Osteocyte (in vitro differentiated cells): ENCODE measurements at places on chromosomes 5 and 9. TPM values are rescaled to one million over a fixed set of nuclear protein-coding genes. Genes with fewer than 3 reads are reported as not detected.
A peak's percentile ranks its signal among the peaks of the same experiment; 100 is the strongest.

DNA sequence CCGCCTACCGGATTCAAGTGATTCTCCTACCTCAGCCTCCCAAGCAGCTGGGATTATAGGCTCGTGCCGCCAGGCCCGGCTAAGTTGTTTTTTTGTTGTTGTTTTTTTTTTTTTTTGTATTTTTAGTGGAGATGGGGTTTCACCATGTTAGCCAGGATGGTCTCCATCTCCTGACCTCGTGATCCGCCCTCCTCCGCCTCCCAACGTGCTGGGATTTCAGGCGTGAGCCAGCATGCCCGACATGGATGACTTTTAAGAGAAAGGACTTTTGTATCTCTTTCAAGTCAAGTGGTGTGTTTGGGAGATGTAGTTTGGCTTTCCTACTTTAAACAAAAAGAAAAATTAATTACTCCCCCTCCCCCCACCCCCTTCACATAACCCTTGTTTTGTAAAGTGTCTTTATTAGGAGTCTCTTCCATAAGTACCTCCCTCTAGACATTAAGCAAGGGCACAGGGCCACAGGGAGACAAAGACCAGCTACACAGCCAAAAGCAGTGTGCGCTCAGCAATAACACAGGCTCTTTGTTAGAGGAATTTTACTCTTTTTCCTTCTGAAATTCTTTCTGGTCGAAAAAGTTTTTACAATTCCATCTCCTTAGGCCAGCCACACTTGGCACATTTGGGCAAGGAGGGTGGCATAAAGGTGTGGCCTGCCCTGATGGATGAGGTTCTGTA is 31.2 kb downstream of the JAKMIP2 start:
- DNase-seq: no peak
- peaks cover 11% of the 10 kb centered on the region for H3K4me1 ChIP-seq
- no peaks in the 10 kb centered on the region for H3K36me3 ChIP-seq

GFRA3 gene
- 0.18 TPM in 1 of 2 replicates, not detected in the other for total RNA-seq

HACD4 gene
- 2.4 TPM in 2 replicates for total RNA-seq

GRCh38 chr5:96817506-96817905 is 9.8 kb upstream of the ERAP1 start:
- no peak for DNase-seq
- H3K27me3 ChIP-seq: no peaks in the 10 kb centered on the region
- H3K27ac ChIP-seq: no peak overlapping the region
- H3K4me3 ChIP-seq: no peak overlapping the region

DNA sequence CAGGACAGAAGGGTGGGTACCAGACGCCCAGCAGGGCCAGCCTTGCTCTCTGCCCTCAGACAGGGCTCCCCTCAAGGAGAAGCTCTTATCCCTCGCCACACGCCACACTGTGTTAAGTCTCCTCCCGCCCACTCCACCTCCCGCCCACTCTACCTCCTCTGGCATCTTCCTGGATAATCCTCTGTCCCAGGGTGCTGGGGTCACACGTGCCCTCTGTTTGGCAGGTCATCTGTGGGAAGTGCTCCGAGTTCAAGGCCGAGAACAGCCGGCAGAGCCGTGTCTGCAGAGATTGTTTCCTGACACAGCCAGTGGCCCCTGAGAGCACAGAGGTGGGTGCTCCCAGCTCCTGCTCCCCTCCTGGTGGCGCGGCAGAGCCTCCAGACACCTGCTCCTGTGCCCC is 26.0 kb upstream of the SUSD3 start:
- no peak overlapping the region for H3K27ac ChIP-seq
- peaks cover 12% of the 10 kb centered on the region for H3K27me3 ChIP-seq
- H3K4me3 ChIP-seq: no peak overlapping the region
- no peak for DNase-seq
- H3K4me1 ChIP-seq: no peaks in the 10 kb centered on the region

- no peaks in the 10 kb centered on the region for H3K36me3 ChIP-seq
- H3K4me3 ChIP-seq: no peak overlapping the region
- no peak overlapping the region for H3K27ac ChIP-seq
- DNase-seq: no peak
- H3K27me3 ChIP-seq: peaks cover 29% of the 10 kb centered on the region
- H3K4me1 ChIP-seq: no peaks in the 10 kb centered on the region
Observed at GRCh38 chr9:93193388-93194220, 9.7 kb downstream of the WNK2 start.

PFN3 gene
- total RNA-seq: not detected in 2 replicates

- peak; percentile 87 for DNase-seq
- H3K4me3 ChIP-seq: peak overlapping the region; percentile 22
- H3K27ac ChIP-seq: peak overlapping the region; percentile 80
- peaks cover 61% of the 10 kb centered on the region for H3K4me1 ChIP-seq
- no peaks in the 10 kb centered on the region for H3K36me3 ChIP-seq
- no peaks in the 10 kb centered on the region for H3K27me3 ChIP-seq
Observed at GRCh38 chr5:10331341-10331796, 22.1 kb upstream of the MARCHF6 start.

- H3K4me3 ChIP-seq: no peak overlapping the region
- no peak for DNase-seq
- no peak overlapping the region for H3K27ac ChIP-seq
- H3K4me1 ChIP-seq: no peaks in the 10 kb centered on the region
Observed at GRCh38 chr9:132384376-132384775, 22.3 kb downstream of the TTF1 start.

IRX2 gene
- total RNA-seq: 17.1 and 17.5 TPM in 2 replicates

PCDHB13 gene
- 2.2 and 2.4 TPM in 2 replicates for total RNA-seq

DNA sequence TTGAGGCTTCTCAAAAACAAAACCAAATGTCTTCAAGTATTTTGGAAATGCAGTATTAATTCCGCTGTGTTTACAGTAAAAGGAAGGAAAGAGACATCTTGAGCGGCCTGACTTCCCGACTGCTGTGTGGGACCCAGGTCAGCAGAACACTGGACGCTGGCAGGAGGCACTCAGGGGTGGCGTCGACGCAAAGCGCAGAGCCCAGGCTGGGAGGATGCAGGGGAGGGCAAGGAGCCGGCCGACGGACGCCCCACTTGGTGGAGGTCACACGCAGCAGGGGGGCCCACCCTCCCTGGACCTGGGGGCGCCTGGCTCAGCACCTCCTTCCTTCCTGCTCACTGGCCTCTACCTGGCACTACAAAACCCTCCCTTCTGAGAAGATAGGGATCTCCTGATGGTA is 19.7 kb downstream of the SLC12A7 start:
- no peak overlapping the region for H3K27ac ChIP-seq
- H3K4me1 ChIP-seq: no peaks in the 10 kb centered on the region
- no peaks in the 10 kb centered on the region for H3K27me3 ChIP-seq
- H3K4me3 ChIP-seq: no peak overlapping the region
- H3K36me3 ChIP-seq: no peaks in the 10 kb centered on the region

FOXD4L5 gene
- 0.16 and 0.35 TPM in 2 replicates for total RNA-seq

GRCh38 chr5:98679963-98680362 is 93.5 kb upstream of the RGMB start:
- H3K36me3 ChIP-seq: peaks cover 3% of the 10 kb centered on the region
- no peak overlapping the region for H3K4me3 ChIP-seq
- no peaks in the 10 kb centered on the region for H3K27me3 ChIP-seq
- no peak for DNase-seq
- H3K4me1 ChIP-seq: peaks cover 14% of the 10 kb centered on the region

ZNF474 gene
- not detected in 2 replicates for total RNA-seq

GRCh38 chr5:53974021-53974420 is 336.4 kb downstream of the ARL15 start:
- H3K27ac ChIP-seq: no peak overlapping the region
- H3K4me1 ChIP-seq: peaks cover 4% of the 10 kb centered on the region
- no peaks in the 10 kb centered on the region for H3K27me3 ChIP-seq

ANKRD31 gene
- total RNA-seq: 0.13 and 0.18 TPM in 2 replicates

NOL8 gene
- 36.8 and 37.2 TPM in 2 replicates for total RNA-seq

MAML1 gene
- total RNA-seq: 33.1 and 34.1 TPM in 2 replicates

ADAMTS19 gene
- total RNA-seq: 0.08 TPM in 1 of 2 replicates, not detected in the other

- H3K27me3 ChIP-seq: no peaks in the 10 kb centered on the region
- H3K4me1 ChIP-seq: no peaks in the 10 kb centered on the region
- H3K36me3 ChIP-seq: peaks cover 31% of the 10 kb centered on the region
- H3K4me3 ChIP-seq: no peak overlapping the region
- no peak for DNase-seq
Observed at GRCh38 chr9:89362647-89363310, 44.5 kb downstream of the SECISBP2 start.

DNA sequence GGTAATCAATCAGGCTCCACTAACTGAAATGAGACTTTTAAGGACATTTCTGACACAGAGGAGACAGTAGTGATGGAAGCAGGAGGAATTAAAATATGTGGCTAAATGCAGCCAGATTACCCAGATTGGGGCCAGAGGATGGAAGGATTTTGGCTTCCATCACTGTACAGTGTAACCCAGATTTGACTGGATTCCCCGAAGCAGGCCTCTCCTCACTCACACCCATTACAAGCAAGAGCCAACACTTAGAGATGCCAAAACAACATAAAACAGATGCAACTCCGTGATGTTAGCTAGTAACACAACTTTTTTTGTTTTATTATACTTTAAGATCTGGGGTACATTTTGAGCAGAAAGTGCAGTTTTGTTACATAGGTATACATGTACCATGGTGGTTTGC is 17.6 kb downstream of the TEK start:
- H3K27ac ChIP-seq: no peak overlapping the region
- DNase-seq: no peak
- peaks cover 30% of the 10 kb centered on the region for H3K4me1 ChIP-seq
- no peak overlapping the region for H3K4me3 ChIP-seq
- peaks cover 2% of the 10 kb centered on the region for H3K36me3 ChIP-seq

MEGF10 gene
- 39.8 and 41.0 TPM in 2 replicates for total RNA-seq

NUDT12 gene
- 8.5 and 9.3 TPM in 2 replicates for total RNA-seq

LRRC70 gene
- 0.73 and 1.6 TPM in 2 replicates for total RNA-seq

DNA sequence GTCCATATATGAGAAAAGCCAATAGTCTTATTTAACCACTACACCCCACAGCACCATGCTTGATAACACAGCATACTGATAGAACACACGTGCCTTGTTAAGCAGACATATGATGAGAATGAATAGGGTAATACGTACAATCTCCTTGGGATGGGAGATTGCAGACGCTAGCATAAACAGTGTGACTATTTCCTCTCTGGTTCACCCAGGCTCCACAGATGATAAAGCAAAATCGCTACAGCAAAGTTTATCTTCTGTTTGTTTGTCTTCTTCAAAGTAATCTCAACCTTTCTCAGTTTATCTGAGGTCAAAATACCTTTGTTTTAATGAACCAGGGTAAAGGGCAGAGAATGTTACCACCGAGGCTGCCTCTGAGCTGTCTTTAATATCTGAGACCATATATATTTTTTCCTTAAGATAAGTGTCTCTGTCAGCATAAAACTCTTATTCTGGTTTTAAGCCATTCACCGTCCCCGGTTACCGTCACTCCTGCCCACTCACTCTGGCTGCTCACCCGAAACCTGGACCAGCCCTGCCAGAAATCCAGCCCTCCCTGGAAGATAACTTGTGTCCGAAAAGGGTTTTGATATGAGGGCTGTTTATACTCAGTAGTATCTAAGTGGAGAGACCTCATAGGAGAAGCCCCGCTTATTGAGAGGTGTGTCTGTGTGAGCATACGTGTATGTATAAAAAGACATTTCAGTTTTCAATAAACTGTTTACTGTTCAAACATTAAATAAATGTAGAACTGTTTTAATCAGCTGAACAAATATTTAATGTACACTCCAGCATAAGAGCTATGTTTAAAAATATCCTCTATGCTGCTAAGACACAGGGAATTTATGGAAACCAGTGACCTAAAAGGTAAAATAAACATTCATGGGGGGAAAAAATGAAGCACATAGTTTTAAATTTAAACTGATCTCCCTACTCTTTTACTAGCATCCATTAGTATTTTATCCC is 465.4 kb downstream of the RASEF start:
- no peaks in the 10 kb centered on the region for H3K27me3 ChIP-seq

- H3K36me3 ChIP-seq: peaks cover 25% of the 10 kb centered on the region
- no peaks in the 10 kb centered on the region for H3K4me1 ChIP-seq
- H3K27me3 ChIP-seq: no peaks in the 10 kb centered on the region
- no peak overlapping the region for H3K27ac ChIP-seq
- DNase-seq: no peak
Observed at GRCh38 chr9:22227986-22228385, 218.6 kb upstream of the DMRTA1 start.

DNA sequence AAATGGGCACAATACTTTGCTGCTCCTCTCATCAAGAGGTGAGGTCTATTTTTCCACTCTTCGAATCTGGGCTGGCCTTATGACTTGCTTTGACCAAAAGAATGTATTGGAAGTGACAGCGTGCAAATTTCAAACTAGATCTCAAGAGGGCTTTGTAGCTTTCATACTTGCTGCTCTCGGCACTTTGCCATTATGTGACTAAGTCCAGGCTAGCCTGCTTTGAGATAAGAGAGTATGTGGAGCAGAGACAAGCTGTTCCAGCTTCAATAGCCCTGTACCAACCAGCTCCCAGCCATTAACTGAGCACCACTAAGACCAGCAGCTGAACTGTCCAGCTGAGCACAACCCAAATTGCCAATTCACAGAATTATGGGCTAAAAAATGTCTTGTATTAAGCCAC is 124.6 kb downstream of the ACER2 start:
- H3K36me3 ChIP-seq: no peaks in the 10 kb centered on the region
- H3K4me3 ChIP-seq: no peak overlapping the region
- H3K27ac ChIP-seq: no peak overlapping the region
- no peaks in the 10 kb centered on the region for H3K27me3 ChIP-seq
- DNase-seq: no peak

DNA sequence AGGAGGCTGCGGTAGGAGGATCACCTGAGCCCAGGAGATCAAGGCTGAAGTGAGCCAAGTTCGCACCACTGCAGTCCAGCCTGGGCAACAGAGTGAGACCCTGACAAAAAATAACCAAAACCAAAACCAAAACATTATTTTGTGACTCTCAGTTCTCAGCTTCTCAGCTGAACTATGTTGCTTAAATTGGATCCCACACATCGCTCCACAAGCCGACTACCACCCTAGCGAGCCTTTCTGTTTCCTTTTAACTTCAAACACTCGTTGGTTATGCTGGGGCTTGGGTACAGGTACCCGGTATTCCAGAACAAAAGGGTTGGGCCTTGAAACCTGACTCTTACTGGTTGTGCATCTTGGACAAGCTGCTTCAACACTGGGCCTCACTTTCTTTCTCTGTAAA is 3.8 kb upstream of the PTGS1 start:
- DNase-seq: no peak
- peaks cover 10% of the 10 kb centered on the region for H3K4me1 ChIP-seq
- no peaks in the 10 kb centered on the region for H3K36me3 ChIP-seq
- no peak overlapping the region for H3K27ac ChIP-seq
- H3K27me3 ChIP-seq: peaks cover 4% of the 10 kb centered on the region
- no peak overlapping the region for H3K4me3 ChIP-seq

- peak overlapping the region; percentile 94 for H3K4me3 ChIP-seq
- peak overlapping the region; percentile 89 for H3K27ac ChIP-seq
- no peaks in the 10 kb centered on the region for H3K27me3 ChIP-seq
- H3K36me3 ChIP-seq: peaks cover 5% of the 10 kb centered on the region
Observed at GRCh38 chr5:219460-219863, 1.3 kb downstream of the SDHA start.

DNA sequence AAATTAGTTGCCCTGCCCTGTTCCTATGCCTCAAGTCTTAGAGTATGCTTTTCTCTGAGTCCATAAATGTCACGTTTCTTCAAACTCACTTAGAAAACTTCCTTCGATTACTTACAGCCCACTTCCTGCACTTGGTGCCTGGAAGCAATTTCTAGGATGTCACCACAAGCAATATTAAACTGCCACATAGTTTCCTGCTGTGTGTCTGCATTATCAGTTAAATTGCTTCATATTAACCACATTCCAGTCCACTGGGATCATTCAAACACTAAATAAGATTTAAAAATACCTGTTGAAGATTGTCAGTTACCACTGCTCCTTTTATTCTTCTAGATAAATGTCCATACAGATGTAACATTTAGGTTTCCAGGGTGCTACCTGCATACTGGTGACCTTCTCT is 4.1 kb downstream of the DENND1A start:
- no peak overlapping the region for H3K27ac ChIP-seq
- no peaks in the 10 kb centered on the region for H3K27me3 ChIP-seq
- H3K4me3 ChIP-seq: no peak overlapping the region
- no peak for DNase-seq
- H3K4me1 ChIP-seq: peaks cover 54% of the 10 kb centered on the region
- H3K36me3 ChIP-seq: no peaks in the 10 kb centered on the region
